ENCODE measurements at places on chromosomes 2 and 18.

DNA sequence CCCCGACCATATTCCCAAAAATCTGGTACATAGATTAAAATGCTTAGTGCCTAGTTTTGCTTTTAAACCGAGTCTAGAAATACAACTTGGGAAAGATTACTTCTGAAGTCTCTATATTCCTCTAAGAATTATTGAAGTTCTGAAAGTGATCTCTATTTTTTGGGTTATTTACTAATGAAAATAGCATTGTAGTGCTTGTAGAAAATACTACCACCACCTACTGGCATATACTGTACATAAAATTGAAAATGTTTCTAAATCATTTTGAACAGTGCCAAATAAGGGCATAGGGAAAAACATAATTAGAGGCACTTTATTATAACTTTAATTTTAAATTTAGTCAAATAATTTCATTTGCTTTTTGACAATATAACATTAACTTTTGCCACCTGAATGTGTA, 1399.6 kb upstream of the ZEB2 start:
- no peak overlapping the region for H3K4me3 ChIP-seq
- no peak overlapping the region for H3K27ac ChIP-seq
- H3K27me3 ChIP-seq: no peaks in the 10 kb centered on the region
- no peak for DNase-seq
- no peaks in the 10 kb centered on the region for H3K4me1 ChIP-seq
- no peaks in the 10 kb centered on the region for H3K36me3 ChIP-seq

DNA sequence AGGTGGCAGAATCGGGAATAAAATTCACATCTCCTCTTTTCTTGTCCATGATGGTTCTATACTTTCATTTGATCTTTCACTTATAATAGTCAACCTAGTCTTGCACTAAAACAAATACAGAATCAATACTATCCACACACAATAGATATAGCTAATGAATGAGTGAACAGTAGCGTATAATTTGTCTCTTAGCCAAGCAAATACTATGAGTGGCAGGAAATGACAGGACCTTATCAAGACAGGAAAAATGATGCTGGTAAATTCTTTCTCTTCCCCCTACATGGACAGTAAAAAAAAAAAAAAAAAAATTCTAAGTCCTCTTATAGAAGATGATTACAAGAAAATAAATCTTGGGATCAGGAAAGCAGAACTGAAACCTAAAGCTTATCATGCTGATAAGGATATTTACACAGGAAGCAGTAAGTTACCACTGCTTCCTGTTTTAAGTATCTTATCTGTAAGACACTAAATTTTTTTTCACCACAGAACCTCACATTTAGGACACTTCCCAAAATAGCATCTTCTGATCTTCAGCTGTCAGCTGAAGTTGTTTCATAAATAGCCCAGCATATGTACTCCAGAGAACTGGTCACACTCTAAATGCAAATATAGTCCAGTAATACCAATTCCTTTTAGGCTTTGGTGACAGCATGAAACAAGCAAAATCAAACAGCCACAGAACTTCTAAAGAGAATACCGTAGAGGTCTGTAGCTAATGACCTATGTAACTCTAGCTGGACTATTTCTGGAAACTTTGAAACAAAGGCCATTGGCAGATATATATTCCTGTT, 27.0 kb downstream of the IRS1 start:
- peaks cover 96% of the 10 kb centered on the region for H3K36me3 ChIP-seq
- H3K4me1 ChIP-seq: peaks cover 19% of the 10 kb centered on the region
- H3K27ac ChIP-seq: peak overlapping the region; percentile 34

DNA sequence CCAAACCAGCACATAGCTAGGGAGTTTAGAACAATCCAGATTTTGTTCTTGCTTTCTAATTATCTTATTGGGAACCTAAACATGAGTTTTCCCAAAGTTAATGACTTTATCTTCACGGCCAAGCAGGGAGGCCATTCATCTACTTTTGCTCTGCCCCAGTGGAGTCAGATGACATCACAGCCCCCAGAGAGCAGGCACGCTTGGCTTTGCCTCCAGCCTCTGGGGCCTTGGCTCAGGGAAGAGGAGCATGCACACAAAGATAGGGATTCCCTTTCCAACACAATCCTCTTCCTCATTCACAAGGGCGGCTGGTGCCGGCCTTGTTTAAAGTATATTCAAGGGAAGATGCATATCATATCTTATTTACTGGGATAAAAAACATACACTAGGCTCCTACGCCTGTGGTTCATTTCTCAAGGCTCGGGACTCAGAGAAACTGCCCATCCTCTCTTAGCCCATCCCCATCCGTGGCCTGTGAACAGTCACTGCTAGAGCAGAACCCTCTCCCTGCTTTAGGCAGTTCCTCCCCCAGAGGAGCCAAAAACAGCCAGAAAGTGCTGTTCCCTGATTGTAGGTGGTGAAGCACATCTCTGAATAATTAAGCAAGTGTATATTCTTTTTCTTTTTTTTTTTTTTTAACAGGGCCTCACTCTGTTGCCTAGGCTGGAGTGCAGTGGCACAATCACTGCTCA, 21.2 kb downstream of the TGFA start:
- peaks cover 8% of the 10 kb centered on the region for H3K4me1 ChIP-seq
- no peaks in the 10 kb centered on the region for H3K27me3 ChIP-seq
- no peak for DNase-seq
- no peak overlapping the region for H3K4me3 ChIP-seq
- H3K36me3 ChIP-seq: peaks cover 47% of the 10 kb centered on the region

DNA sequence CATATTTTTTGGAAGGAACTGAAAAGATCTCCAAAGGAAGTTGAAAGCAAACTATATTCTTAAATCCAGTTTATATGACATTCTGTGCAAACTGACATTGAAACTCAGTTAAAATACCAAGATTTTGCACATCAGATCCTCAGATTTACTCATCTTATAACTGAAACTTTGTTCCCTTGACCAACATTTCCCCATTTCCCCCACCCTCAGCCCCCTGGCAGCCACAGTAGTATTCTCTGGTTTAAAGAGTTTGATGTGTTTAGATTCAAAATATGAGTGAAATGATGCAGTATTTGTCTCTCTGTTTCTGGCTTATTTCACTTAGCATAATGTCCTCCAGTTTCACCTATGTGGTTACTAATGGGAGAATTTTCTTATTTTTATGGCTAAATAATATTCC, 99.2 kb upstream of the ITGA4 start:
- no peaks in the 10 kb centered on the region for H3K27me3 ChIP-seq
- H3K36me3 ChIP-seq: no peaks in the 10 kb centered on the region
- H3K4me3 ChIP-seq: no peak overlapping the region
- no peak overlapping the region for H3K27ac ChIP-seq
- no peak for DNase-seq

DNA sequence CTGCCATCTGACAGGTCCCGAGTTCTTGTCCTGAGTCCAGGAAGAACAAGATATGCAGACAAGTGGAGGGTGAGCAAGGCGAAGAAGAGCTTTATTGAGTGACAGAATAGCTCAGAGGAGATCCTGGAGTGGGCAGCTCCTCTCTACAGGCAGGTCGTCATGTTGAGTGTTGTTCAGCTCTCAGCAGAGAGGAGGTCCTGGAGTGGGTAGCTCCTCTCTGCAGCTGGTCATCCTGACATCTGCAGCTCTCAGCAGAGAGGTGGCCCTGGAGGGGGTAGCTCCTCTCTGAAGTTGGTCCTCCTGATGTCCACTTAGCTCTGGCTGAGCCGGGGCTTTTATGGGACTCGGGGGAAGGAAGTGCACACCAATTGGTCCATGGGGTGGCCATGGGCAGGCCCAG, 90.4 kb downstream of the ATAD2B start:
- H3K4me3 ChIP-seq: no peak overlapping the region
- no peaks in the 10 kb centered on the region for H3K27me3 ChIP-seq
- H3K4me1 ChIP-seq: no peaks in the 10 kb centered on the region
- no peak overlapping the region for H3K27ac ChIP-seq
- no peak for DNase-seq

DNA sequence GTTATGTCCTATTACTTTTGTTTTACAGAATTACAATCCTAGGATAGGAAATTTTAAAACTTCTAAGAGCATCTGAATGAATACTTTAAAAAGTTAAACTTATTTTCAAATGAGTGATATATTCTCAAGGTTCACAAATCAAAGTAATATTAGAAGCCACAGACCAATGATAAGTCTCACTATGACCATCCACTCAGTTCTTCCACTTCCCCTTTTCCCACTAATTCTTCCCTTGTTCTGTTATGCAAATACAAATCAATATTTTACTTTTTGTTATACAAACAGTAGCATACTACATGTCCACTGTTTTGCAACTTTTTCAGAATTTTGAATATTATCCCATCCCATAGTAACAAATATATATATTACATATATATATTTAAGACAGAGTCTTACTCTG, 20.2 kb downstream of the USP37 start:
- H3K27ac ChIP-seq: no peak overlapping the region
- no peak for DNase-seq
- no peak overlapping the region for H3K4me3 ChIP-seq
- H3K4me1 ChIP-seq: no peaks in the 10 kb centered on the region
- H3K27me3 ChIP-seq: no peaks in the 10 kb centered on the region

DNA sequence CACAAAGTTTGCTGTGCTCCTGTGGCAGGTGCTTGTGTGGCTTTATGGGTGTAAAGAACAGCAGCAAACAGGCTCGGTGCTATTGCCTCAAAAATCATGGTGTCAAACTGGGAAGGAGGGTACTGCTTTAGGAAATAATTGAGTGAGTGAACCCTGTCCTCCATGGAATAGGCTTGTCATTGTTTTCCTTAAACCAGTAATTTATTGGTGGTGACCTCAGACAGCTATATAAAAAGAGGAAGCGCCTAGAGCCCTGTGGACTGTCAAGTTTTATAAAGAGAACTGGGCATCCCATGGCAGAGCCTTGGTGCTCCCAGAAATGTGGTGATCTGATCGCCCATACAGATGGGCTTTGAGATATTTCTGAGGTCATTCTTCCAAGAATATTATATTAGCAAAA, 4.7 kb upstream of the CXCR4 start:
- H3K4me3 ChIP-seq: no peak overlapping the region
- no peak for DNase-seq
- H3K36me3 ChIP-seq: no peaks in the 10 kb centered on the region

DNA sequence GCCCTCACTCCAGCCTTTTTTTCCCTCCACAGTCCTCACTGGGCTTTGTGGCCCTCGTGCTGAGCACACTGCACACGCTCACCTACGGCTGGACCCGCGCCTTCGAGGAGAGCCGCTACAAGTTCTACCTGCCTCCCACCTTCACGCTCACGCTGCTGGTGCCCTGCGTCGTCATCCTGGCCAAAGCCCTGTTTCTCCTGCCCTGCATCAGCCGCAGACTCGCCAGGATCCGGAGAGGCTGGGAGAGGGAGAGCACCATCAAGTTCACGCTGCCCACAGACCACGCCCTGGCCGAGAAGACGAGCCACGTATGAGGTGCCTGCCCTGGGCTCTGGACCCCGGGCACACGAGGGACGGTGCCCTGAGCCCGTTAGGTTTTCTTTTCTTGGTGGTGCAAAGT, 39.4 kb downstream of the STEAP3 start:
- H3K27me3 ChIP-seq: no peaks in the 10 kb centered on the region
- H3K4me1 ChIP-seq: no peaks in the 10 kb centered on the region
- H3K27ac ChIP-seq: no peak overlapping the region
- H3K4me3 ChIP-seq: no peak overlapping the region
- H3K36me3 ChIP-seq: no peaks in the 10 kb centered on the region

DNA sequence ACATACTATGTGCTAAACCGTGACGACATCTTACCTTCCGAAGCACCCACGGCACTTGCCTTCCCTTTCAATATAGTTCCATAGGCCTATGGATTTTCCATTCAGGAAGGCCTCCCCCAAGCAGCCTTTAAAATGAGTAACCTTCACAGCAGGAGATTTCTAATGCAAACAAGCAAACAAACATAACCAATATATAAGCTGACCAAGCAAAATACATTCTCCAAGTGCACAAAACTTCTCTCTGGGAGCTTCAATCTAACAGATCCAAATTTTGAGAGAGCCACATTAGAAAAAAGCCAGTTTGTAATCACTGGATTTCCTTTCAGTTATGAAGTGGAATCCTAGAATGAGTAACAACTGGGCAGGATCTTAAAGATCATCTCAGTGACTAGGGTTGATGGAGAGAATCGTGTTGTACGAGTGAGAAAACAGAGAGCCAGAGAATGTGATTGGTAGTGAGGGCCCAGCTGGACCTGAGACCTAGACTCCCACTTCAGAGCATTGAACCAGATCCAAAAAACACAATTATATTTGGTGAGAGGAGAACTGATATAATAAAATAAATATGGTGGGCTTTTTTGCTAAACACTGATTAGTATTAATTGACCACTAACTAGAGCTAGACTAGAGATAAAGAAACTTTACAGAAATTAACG, 145.6 kb downstream of the LAMA1 start:
- H3K4me1 ChIP-seq: no peaks in the 10 kb centered on the region
- H3K27ac ChIP-seq: no peak overlapping the region
- no peaks in the 10 kb centered on the region for H3K36me3 ChIP-seq
- no peak for DNase-seq

GRCh38 chr2:47867205-47867604, 39.1 kb downstream of the FBXO11 start:
- H3K27ac ChIP-seq: peak overlapping the region; percentile 29
- H3K4me3 ChIP-seq: no peak overlapping the region
- peaks cover 11% of the 10 kb centered on the region for H3K4me1 ChIP-seq
- peaks cover 3% of the 10 kb centered on the region for H3K36me3 ChIP-seq
- H3K27me3 ChIP-seq: no peaks in the 10 kb centered on the region

DNA sequence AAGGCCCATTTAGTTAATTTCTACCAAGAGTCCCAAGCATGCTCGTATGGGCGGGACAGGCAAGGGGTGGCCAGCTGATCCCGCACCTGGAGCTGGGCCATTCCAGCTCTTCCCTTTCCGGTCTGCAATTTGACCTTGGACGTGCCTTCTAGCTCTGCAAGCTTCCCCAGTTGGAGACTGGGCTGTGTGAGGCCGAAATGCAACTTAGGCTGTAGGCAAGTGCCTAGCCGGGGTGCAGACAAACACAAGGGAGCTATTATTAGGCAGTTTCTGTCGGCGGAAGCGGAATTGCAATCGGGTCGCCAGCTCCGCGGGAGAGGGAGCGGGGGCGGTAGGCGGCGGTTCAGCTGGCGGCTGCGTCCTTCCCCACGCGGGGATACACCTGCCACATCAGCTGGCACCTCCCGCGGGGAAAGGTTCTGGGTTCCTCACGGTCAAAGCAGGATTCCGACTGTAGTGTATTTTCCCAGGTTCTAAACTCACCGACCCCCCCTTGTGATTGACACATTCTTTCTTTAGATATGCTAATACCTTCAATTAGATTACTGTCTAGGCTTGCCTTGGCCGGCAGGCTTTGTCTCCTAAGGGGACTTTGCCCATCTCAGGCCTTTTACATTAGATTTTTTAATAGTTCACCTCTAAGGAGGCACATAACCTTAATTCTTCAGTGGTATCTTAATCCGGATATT, 17.1 kb upstream of the ZNF532 start:
- no peak for DNase-seq
- no peak overlapping the region for H3K4me3 ChIP-seq
- no peaks in the 10 kb centered on the region for H3K36me3 ChIP-seq
- H3K27ac ChIP-seq: no peak overlapping the region

- H3K27me3 ChIP-seq: peaks cover 16% of the 10 kb centered on the region
- no peak for DNase-seq
- no peak overlapping the region for H3K4me3 ChIP-seq
- H3K27ac ChIP-seq: no peak overlapping the region
- H3K4me1 ChIP-seq: no peaks in the 10 kb centered on the region
Observed at GRCh38 chr2:30729031-30729430, 78.2 kb downstream of the CAPN13 start.

- H3K4me3 ChIP-seq: peak overlapping the region; percentile 11
- peaks cover 6% of the 10 kb centered on the region for H3K27me3 ChIP-seq
- no peaks in the 10 kb centered on the region for H3K4me1 ChIP-seq
Observed at GRCh38 chr18:25503567-25504081, 151.7 kb upstream of the ZNF521 start.
